ENCODE measurements at places on chromosomes 16 and 17.

DNA sequence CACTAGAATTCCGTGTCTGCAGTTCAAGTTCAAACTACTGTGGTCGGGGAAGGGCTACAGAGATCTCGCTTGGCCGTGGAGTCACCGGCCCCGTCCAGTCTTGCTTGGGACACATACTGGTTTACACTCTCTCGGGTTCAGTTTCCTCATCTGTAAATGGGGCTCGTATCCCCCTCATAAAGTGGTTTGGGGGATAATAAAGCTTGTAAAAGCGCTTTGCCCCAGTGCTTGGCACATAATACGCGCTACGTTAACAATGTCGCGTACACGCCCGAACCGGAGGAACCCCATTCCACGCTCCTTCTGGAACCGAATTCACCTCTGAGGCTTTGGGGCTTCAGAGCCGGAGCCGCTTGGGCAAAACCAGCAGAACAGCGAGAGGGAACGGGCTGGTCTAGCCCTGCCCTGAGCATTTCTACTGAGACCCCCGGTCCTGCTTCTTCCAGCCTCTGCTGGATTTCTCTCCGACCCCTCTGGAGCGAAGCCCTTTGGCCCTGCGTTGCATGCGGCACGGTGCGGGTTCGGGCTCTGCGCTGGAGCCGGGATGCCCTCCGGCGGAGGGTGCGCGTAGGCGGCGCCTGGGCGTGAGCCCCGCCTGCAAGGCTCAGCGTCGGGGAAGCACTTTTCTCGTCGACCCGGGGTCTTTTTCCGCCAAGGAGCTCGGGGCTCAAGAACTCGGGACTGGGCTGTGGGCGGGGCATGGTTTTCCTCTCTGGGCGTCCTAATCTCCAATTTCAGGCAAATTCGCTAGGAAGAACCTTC lies 26.1 kb upstream of the HOXB13 start:
- no peak for DNase-seq

DNA sequence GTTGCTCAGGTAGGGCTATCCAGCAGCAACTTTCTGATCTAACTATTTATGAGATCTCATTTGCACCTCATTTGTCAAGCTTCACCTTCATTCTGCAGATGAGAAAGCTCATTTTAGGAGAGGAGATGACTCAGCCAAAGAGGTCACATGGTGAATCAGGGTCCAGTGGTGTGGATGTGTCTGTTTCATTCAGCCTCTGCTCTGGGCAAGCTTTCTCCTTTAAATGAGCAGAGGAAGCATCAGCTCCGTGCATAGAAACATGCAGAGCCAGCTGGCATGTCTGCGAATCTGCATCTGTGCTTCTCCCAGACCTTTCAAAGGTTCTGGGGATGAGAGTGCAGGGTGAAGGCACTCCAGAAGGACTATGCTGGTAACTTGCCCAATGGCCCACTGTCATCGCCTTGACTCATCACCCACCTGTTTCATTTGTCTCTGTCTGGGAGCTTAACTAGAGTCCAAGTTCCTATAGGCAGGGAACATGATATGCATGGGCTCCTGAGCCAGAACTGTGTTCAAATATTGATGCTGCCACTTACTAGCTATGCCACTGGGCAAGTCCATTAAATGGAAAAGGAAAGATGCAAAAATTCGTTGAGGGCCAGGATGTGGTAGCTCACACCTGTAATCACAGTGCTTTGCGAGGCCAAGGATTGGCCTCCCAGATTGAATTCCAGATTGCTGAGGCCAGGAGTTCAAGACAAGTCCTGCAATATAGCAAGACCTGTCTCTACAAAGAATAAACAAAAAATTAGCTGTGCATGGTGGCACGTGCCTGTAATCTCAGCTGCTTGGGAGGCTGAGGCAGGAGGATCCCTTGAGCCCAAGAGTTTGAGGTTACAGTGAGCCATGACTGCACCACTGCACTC lies 67.1 kb upstream of the NLK start:
- DNase-seq: no peak

GRCh38 chr16:81473558-81473957 lies 28.9 kb downstream of the CMIP start:
- DNase-seq: no peak

- no peak for DNase-seq
Measured at GRCh38 chr16:6528217-6528616, 804.4 kb upstream of the RBFOX1 start.

DNA sequence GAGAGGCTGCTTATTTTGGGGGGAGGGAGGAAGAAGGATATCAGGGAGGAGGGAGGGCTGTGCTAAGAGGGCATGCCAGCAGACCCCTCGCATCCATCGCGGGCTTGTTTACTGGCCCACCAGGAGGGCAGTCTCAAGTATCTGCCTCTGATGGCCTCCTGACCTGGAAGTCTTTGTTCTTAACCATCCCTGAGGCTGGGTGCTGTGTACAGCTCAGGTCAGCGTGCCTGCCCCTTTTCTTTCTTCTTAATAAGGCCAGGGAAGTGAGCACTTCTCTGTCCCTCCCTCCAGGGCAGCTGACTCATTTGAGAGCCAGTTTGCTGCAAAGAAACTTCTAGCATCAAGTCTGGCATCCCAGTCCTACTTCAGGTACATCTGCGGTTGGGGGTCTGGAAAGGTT lies 157.0 kb downstream of the CCDC182 start:
- no peak for DNase-seq

DNA sequence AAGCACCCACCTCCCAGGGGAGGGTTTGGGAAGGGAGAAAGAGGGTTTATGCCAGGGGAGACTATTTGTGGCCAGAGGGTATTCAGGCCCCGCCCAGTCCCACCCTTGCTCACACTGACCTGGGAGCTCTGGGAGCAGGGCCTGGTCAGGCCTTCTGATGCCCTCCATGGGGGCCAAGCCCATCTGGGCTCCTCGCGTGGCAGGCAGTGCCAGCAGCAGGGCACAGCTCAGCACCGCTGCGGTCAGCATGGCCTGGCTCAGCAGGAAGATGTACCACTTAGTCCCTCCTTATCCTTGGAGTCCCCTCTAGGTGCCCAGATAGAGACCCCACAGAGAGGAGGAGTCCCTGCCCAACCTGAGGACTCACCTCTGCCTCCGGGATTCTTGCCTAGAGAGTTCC lies at the start of gene AGRP:
AGRP (minus strand) TSS at position 398 of the 400 bp plus-strand sequence; CDS start at position 249, 149 bp downstream.
- no peak for DNase-seq

- DNase-seq: no peak
Measured at GRCh38 chr16:26058326-26058725, 366.6 kb downstream of the HS3ST4 start.

DNA sequence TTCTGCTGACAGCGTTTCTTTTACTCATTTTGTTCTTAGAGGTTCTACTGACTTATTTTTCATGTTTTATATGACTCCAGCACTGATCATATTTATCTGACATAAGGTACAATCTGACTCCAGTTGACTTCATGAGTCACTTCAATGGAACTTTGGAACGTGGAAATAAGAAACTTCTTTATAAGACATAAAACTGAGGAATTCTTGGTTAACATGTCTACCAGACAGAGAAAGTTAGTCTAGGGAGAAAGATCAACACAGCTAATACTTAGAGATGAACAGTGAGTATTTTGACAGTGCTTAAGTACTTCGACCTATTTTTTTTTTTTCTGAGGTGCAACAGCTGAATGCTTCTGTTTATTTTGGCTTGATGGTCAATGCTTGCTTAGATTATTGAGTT lies 679.5 kb downstream of the KCNJ2 start:
- DNase-seq: no peak

Measured in activated CD8-positive, alpha-beta memory T cell treated with anti-CD3 and anti-CD28 coated beads, Interleukin-2, amount 50 U/mL, for 48 hours (primary cell).